NCI-H748 treated with DMSO at 0.1 percent for 48 hours (cell line): ENCODE measurements at places on chromosomes 5 and 9.

- DNase-seq: no peak
These were observed 5.5 kb downstream of the PTBP3 start for GRCh38 chr9:112327718-112328450.

DNA sequence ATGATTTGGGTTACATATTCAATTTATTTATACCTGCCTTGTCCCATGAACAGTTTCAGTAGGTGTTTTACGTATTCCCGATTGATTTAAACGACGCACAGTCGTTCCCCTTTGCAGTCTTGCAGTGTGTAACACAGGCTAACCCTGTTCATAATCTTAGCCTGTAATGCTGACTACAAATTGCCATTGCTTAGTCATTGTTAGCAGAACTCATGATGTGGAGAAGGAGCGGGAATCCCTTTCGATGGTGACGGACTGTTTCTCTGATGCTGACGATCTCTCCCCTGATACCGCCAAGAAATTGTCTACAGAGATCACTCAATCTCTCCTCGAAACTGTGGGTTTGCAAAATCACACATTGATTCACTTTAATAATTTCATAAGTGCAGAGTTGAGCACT is 93.2 kb downstream of the MRPL36 start:
- DNase-seq: no peak

DNA sequence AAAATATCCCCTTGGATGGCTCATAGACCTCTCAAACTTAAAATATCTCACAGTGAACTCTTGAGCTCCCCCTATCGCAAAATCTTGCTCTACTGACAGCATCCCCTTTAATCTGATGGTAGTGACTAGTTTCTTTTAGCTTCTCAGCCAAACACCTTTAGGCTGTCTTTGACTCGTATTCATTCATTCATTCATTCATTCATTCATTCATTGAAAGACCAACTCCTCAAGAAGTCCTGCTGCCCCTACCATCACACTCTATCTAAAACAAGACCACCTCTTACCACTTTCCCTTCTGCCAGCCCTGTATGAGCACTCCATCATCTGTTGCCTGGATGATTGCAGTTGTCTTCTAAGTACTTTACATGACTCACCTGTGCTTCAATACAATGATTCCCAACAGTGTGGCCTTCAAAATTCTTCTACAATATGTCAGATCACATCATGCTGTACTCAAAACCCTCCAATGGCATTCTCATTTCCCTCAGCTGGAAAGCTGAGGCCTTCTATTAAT is 46.8 kb downstream of the ITGA2 start:
- DNase-seq: no peak

GRCh38 chr9:35569206-35569605 is 35.9 kb upstream of the TESK1 start:
- DNase-seq: no peak

DNA sequence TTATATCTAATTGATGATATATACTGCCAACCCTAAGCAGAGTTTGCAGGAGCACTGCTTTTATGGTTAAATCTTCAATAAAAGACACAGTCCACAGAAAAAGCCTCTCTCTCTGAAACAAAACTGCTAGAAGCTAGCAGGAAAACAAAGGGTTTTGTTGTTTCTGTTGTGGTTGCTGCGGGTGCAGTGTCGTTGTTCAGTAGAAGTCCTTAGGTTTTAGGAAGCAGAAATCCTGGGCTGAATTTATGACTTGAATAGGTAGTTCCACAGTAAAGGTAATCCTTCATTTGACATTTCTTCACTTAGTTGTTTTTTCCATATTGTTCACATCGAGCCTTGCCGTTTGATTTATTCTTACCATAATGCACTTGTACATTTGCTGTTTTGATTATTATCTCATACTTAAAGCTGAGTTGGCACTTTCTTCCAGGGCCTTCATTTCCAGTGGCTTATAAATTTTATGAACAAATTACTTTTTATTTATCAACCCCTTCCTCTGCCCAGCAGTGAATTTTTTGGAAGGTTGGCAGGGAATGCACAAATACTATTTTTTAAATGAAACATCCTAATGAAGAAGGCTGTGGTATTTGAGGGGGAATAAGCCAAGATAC is 209.6 kb upstream of the SLC30A5 start:
- DNase-seq: no peak

GRCh38 chr9:93230185-93230584 is 46.2 kb downstream of the WNK2 start:
- no peak for DNase-seq

DNA sequence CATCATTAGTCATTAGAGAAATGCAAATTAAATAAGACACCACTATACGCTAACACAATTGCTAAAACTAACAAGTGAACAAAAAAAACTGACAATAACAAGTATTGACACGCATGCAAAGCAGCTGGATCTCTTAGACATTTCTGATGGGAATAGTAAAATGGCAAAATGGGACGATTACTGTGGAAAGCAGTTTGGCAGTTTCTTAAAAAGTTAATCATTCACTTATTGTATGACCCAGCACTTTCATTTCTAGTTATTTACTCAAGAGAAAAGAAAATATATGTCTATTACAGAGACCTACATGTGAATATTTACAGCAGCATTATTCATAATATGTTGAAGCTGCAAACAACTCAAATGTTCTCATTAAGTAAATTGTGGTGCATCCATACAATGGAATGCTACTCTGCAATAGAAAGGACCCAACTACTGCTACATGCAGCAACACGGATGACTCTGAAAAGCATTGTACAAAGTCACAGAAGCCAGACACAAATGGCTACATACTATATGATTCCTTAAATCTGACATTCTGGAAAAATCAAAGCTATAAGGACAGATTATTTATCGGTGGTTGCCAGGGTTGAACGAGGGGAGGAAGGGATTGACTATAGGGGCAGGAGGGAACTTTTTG is 96.8 kb upstream of the ITGA2 start:
- no peak for DNase-seq

DNA sequence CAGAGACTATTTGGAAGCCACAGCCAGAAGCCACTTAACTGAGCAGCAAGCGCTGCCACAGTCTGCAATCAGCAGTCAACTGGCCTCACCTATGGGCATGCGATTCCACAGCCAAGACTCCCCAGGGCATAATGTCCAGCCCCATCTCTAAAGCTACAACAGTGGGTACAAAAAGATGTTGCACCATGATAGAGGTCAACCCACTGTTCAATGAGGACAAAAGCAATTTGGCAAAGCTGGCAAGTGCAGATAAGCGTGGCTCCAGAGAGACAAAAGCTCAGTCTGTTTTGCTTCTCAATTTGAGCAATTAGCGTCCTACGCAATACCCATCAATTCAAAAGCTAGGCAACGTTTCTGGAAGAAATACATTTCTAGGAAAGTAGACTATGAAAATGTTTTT is 3.2 kb downstream of the TAS2R1 start:
- DNase-seq: peak; percentile 59

DNA sequence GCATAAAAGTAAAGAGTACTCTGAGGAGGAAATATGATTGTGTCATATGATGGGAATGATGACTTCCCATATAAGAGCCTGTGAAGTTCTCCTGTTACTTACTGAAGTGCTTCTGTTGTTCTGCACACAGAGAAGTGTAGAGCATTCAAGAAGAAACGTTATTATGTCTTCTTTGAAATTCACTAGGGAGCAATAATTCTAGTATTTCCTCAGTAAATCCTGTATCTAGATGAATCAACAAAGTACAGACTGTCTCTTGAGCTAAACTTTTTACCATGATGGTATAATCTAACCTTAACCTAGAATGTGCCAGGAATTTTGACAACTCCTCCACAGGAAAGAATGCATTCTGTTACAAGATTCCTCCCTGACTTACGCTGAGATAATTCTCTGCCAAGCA is 18.9 kb upstream of the GHR start:
- no peak for DNase-seq

- DNase-seq: no peak
These were observed 94.2 kb upstream of the ZNF618 start for GRCh38 chr9:113781896-113782295.

DNA sequence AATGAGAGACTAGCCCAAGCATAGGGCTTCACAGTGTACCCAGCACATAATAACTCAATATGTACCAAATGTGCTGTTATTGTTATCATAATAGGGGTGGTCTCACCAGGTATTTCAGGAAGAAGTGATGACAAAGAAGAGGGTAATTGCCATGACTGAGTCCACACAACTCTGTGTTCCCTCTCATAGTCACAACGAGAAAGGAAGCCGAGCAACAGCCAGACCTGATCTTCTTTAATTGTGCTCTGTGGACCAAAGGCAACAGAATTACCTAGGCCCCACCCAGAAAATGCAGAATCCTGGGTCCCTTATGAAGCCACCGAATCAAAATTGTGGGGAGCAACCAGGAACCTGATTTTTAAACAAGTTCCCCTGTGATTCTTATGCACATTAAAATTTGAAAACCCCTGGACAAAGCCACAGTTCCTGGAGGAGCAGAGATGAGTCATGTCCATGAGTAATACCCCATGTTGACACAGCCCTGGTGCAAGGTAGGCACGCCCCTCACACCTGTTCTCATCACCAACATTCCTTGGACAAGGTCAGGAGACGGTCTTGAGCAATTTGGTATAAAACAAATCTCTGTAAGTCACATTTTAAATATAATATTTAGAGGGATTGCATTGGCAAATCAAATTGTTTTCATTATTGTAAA is 5.2 kb downstream of the FGF1 start:
- DNase-seq: no peak

DNA sequence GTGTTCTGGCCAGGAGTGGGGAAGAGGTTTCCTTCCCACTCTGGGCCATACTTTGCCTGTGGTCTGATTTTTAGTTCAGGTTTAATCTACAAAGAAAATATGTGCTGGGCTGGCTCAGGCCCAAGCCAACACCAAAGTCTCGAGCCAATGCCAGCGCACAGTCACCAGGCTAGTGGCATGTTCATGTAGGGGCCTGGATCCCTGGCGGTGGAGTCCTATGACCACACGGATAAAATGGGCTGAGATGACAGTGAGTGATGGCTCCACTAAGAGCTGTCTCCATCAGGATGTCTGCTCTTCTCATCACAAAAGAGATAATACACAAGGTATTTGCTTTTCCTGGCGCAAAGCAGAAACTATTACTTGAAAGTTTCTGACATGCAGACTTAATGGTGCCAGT is 92.9 kb upstream of the PTPN3 start:
- DNase-seq: no peak

GRCh38 chr9:133290751-133291302 is 15.8 kb upstream of the ABO start:
- no peak for DNase-seq
